Activated gamma-delta T cell treated with Interleukin-2 at 50 U/mL for 16 hours (primary cell): ENCODE measurements at places on chromosomes 7 and 10.

- no peak for DNase-seq
These were observed 98.1 kb downstream of the GPR37 start for GRCh38 chr7:124667312-124668153.

DNA sequence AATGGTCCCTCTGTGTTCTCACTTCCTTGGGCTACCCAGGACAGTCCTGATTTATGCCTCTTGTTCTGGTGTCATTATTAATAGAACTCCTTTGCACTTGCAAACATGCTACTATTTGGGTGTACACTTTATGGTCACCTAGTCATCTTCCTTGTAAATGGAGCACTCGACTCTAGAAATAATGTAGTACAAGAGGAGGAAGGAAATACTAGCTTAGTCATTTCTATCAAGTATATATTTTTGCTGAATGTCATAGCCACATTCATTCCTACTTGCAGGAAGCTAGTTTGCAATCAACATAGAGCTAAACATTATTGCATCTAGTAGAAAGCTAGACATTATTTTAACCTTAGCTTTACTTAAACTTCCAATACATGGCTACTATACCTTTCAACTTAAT is 335.3 kb downstream of the MAGI2 start:
- DNase-seq = no peak

DNA sequence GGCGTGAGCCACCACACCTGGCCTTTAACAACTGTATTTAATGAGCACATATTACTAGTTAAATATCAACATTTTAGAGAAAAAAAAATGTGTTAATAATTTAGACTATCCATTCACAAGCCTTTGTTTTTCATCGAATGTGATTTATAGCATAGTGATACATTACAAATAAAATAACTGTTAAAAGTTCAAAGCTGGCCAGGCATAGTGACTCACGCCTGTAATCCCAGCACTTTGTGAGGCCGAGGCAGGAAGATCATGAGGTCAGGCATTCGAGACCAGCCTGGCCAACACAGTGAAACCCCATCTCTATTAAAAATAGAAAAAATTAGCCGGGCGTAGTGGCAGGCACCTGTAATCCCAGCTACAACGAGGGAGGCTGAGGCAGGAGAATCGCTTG is 72.7 kb downstream of the HACD1 start:
- no peak for DNase-seq

DNA sequence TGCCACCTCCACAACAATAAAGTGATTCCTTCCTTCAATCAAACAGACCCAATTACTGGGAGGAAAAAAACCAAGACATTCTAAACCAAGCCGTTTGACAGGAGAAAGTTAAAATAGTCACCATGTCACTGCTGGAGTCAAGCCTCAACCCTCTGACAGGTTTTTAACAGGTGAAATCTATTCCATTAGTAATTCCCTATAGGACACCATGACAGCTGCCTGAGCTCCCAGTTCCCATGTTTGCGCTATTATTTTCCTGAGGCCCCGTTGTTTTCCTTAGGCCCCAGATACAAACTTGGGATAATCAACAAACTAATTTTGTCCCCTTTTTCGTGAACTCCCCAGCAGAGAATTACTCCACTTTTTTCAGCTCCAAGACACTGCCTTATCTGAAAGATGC is 113.9 kb downstream of the ARL5B start:
- DNase-seq = no peak
